Muscle of arm (tissue), 14 donors: ENCODE measurements at places on chromosomes 5 and 9. TPM values are rescaled to one million over a fixed set of nuclear protein-coding genes. Genes with fewer than 3 reads are reported as not detected.

DNA sequence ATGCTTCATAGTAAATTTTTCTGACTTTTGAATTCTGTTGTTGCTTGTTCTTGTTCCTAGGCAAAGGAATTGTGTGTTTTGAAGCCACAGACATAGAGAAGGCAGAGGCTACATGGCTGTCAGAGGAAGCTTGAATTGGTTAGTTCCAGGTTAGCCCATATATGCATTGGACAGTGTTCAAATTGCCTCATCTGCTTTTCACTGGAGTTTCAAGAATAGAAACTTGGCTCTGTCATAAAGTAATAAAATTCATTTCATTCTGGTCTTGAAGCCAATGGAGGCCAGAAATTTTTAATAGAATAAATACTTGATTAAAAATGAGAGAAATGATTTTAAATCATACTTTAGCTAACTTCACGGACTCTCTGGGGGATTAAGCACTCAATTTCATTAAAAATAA lies 178.0 kb downstream of the YIPF5 start:
- DNase-seq = peak; percentile 75

DNA sequence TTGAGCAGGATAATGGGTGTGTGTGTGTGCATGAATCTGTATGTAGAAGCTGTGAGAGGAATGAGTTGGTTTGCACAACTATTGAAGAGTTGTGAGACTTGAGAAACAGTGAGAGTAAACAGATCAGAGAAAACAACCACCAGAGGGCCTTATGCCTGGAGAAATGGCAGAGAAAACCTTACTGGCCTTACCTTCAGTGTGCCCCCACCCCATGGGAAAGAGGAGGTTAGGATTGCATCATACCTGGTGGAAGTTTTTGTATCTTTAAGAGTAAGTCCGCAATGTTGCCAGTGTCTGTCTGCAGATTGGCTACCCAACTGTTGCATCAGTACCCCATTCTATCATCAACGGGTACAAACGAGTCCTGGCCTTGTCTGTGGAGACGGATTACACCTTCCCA lies 1909.4 kb upstream of the WWC1 start:
- DNase-seq = no peak

DNA sequence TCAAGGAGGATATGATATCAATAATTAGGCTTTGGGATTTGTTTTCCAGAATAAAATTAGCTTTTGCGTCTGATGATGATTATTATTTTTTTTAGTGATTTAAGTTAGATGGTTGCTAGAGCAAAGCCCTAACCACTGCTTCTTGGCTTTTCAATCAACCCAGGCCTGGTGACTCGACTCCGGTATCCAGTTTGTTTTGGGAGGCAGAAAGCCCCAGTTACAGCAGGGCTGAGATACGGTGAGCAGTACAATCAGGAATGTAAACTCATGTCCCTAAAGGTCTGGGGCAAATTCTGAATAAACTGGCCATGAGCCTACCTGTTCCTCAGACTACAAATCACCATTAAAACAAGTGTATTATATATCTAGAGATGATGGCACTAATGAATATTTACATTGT lies 24.4 kb upstream of the CYFIP2 start:
- DNase-seq = no peak

- no peak for DNase-seq
Measured at GRCh38 chr5:38515646-38516045, 40.8 kb downstream of the LIFR start.

GRCh38 chr5:95713960-95714710 lies 17.0 kb upstream of the RHOBTB3 start:
- no peak for DNase-seq

DNA sequence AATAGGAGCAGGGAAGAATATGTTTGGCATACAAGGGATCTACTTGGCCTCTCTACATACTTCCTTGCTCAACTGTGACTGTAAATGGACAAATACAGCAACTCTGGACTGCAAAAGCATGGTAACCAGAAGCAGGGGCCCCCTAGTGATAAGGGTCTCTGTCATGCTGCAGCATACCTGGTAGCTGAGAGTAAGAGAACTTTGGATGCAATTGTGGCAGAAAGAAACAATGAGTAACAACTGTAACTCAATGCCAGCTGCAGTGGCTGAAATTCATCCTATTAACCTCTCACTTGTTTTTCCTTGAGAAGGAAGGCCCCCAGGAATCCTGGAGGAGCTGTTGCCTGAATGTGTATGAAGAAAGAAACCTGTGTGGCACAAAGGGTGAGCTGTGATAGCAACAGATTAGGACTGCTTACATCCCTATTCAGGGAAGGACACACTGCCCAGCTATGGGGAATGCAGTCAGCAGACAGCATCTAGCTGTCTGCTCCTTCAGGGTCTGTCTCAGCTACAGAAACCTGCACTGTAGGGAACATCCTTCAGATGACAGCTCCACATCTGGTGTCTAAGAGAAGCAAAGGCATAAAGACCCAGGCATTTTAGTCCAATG lies 468.1 kb upstream of the ACTBL2 start:
- no peak for DNase-seq

GRCh38 chr9:18496256-18497000 lies 22.5 kb downstream of the ADAMTSL1 start:
- DNase-seq = no peak

DNA sequence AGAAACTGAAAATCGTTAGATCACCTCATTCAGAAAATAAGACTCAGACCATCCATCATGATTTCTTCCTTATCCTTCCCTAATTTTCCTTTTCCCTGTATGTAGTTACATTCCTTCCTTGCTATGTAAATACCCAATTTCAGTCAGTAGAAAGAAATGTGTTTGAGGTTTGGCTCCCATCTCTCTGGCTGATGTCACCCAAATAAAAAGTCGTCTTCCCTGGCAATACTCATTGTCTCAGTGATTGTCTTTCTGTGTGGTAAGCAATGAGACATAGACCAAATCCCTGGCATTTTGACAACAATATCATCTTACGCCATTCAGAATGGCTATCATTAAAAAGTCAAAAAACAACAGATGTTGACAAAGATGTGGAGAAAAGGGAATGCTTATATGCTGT lies 303.9 kb upstream of the EDIL3 start:
- peak; percentile 8 for DNase-seq

Gene PCDHGB6
- polyA plus RNA-seq = 4.7 TPM

DNA sequence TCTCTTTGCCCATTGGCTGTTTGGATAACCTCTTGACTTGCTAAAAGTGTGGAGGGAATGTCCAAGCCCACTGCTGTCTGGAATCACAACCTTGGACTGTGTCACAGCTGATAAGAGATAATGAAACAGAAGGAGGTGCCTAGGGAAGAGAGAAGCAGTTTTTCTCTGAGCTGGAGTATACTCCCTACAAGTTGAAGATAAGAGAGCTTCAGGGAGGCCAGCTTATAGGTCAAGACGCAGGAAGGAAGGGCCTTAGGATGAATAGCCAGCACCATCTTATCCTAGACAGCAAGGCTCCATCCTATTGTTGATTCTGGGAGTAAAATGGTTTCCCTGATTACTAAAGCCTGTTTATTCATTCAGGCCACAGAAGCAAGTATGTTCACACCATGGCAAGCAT lies 244.7 kb downstream of the NPR3 start:
- no peak for DNase-seq

GRCh38 chr9:134066913-134067851 lies 644 bp downstream of the BRD3 start:
- no peak for DNase-seq

DNA sequence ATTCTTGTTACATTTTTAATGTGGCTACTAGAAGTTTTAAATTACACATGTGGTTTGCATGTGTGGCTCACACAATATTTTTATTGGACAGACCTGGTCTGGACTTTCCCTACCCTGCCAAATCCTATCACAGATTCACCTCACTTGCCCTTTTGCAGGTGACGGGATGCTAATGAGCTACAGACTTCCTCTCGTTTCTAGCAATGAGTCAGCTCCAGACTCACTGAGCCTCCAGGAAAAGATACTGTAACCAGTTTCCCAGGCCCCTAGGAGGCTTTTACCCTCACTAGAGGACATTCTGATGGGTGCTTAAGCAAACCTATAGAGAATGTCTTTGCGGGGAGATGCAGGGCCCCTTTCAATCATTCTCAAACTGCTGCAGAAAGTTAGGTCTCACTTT lies 135.4 kb downstream of the WDR41 start:
- DNase-seq = no peak

GRCh38 chr5:14199902-14200301 lies 56.8 kb downstream of the TRIO start:
- DNase-seq = no peak

DNA sequence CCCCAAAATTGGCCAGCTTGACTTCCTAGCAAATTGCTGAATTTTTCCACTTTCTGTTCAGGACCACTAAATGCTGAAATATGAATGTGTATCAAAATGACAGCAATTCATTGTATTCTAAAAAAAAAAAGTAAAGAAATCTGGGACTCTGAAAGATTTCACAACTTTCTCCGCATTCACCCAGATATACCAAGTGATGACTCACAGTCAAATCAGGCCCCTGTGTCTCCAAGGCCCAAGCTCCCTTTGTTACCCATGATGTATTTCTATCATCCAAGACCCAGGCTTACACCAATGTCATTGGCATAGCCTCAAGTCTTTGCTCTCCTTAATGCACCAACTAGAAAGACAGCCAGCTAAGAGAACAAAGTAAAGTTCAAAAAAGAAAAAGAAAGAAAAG lies 493.9 kb downstream of the NTRK2 start:
- no peak for DNase-seq

GRCh38 chr9:136853596-136854112 lies 1.5 kb downstream of the MAMDC4 start:
- no peak for DNase-seq

GRCh38 chr5:141692919-141693725 lies 11.1 kb upstream of the ARAP3 start:
- no peak for DNase-seq

Gene ZNF483
- polyA plus RNA-seq = 1.4 TPM

GRCh38 chr5:155080721-155081120 lies 67.2 kb downstream of the KIF4B start:
- no peak for DNase-seq

Gene SVEP1
- polyA plus RNA-seq = 15.1 TPM

Gene HSPA9
- 139 TPM for polyA plus RNA-seq

GRCh38 chr5:14190194-14191164 lies 47.3 kb downstream of the TRIO start:
- no peak for DNase-seq

Gene FOXD4L5
- polyA plus RNA-seq = 0.96 TPM

Gene CHMP5
- 81.8 TPM for polyA plus RNA-seq
